Right atrium auricular region (tissue), 2 donors: ENCODE measurements at places on chromosomes 1 and 21. TPM values are rescaled to one million over a fixed set of nuclear protein-coding genes. Genes with fewer than 3 reads are reported as not detected.

PADI1 gene
- not detected for total RNA-seq

ANKRD34A gene
- total RNA-seq = 3.4 TPM

TAS1R3 gene
- total RNA-seq = 0.35 TPM

POU2F1 gene
- total RNA-seq = 10.9 TPM

DISC1 gene
- 1.8 TPM for total RNA-seq

EXTL1 gene
- 1.4 TPM for total RNA-seq

BRINP3 gene
- total RNA-seq = 8.0 TPM

NASP gene
- 30.6 TPM for total RNA-seq

VAV3 gene
- total RNA-seq = 2.0 TPM

DCST2 gene
- total RNA-seq = not detected

SHISA4 gene
- 74.2 TPM for total RNA-seq

CFHR3 gene
- 0.20 TPM for total RNA-seq

AMY1C gene
- total RNA-seq = not detected

- no peak for DNase-seq
These were observed 329.4 kb upstream of the CHRM3 start for GRCh38 chr1:239056940-239057339.

GRCh38 chr1:99004254-99004860, 304 bp downstream of the PLPPR5 start:
- DNase-seq = no peak

- DNase-seq = no peak
These were observed 290.3 kb upstream of the SGIP1 start for GRCh38 chr1:66243548-66244130.

GRCh38 chr1:165116171-165116570, 240.3 kb downstream of the LMX1A start:
- DNase-seq = no peak

GRCh38 chr1:230753191-230753585, 6.0 kb downstream of the CAPN9 start:
- no peak for DNase-seq

GRCh38 chr1:228016181-228016510, 9.3 kb downstream of the WNT3A start:
- no peak for DNase-seq

- DNase-seq = no peak
These were observed 206.2 kb upstream of the C8B start for GRCh38 chr1:57172040-57172439.

DNA sequence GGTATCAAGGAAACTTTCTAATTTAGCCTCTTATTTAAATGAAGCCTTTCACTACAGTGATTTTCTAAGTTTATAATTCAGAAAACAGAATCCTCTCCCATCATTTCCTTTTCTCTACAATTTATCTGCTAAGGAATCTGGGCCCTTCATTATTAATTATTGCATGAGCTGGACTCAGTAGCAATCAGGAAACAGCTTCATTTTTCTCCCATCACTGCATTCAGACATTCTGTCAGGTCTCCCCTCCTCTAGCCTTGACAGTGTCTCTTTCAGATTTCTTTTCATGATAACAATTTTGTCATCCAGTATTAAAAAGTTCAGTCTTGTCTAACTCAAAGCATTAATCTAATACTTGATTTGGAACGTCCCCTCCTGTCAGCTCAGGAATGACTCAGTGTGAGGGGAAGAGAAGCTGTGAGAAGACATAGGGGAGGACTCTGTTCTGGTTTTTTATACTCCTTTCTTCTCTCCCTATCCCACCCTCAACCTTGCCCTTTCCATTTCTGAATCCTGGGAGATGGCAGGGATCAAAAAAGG, 28.1 kb downstream of the SLC44A5 start:
- no peak for DNase-seq

DNA sequence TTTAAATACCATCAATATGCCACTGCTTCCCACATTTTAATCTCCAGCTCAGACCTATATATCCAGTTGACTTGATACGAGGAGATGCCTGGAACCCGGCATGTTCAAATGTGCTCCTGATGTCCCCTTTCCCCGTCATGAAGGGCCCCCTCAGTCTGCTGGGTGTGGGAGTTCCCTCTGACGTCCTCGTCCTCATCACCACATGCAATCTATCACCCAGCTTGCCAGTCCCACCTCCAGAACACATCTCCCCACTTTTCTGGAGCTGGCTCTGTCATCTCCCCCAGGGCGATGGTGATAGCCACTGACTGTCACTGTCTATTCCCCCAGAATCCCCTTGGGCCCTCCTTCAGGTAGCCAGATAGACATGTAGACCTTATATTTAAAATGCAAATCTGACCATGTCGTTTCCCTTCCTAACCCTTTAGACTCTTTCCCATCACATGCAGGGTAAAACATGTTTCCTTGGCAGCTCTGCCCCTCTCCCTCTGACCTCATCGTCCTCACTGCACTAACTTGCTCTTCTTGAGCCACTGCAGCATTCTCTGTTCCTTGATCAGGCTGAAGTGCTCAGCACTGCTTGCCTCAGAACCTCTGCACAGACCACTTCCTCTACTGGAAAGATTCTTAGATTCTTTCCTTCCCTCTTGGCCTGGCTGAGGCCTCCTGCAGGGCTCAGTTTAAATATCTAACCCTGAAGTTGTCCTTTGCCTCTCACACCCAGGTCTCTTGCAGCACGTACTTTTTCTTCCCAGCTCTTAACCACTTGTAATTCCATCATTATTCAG, 7.4 kb downstream of the AZIN2 start:
- no peak for DNase-seq

GRCh38 chr1:41868241-41868998, 50.3 kb downstream of the HIVEP3 start:
- DNase-seq = no peak

GRCh38 chr1:189874715-189875435, 602.8 kb downstream of the BRINP3 start:
- no peak for DNase-seq

- DNase-seq = no peak
These were observed 211.3 kb downstream of the KCNH1 start for GRCh38 chr1:210922666-210923065.

DNA sequence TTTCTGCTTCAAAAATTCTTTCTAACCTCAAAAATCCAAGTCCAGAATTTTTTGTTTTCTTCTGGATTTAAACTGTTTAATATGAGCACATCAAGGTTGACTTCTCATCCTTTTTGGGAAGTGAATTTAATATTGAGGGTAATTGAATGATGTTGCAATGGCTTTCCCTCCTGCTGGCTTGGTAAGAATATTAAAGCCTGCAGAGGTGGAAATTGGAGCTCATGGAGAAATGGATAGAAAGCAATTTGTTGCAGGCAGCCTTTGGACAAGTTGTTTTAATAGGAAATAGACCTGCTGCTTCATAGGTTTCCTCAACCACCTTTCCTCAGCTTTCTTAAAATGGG, 124.7 kb downstream of the SYT2 start:
- no peak for DNase-seq

GRCh38 chr1:42962641-42963377, 4.1 kb upstream of the SLC2A1 start:
- DNase-seq = no peak

- DNase-seq = no peak
These were observed 51.7 kb downstream of the SNRPE start for GRCh38 chr1:203913073-203913521.

DNA sequence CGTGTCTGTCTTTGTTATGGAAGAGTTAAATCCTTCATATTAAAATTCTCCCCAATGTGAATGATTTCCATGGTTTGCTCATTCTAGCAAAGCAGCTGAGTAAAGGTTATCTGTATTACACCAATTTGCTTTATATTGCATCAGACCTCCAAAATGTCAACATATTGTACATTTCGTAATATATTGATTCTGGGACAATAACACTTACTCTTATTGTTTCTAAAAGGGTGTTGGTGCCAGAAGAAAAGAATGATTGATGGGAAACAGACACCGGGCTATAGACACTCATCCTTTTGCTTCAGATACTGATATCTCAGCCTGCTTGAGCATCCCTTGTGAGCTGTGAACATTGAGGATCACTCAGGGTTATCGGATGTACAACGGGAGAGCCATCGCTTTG, 7.0 kb downstream of the NTNG1 start:
- no peak for DNase-seq

GRCh38 chr1:56137521-56138505, 441.6 kb downstream of the PLPP3 start:
- DNase-seq = no peak

- no peak for DNase-seq
These were observed 11.7 kb upstream of the TDRD10 start for GRCh38 chr1:154490317-154490716.

DNA sequence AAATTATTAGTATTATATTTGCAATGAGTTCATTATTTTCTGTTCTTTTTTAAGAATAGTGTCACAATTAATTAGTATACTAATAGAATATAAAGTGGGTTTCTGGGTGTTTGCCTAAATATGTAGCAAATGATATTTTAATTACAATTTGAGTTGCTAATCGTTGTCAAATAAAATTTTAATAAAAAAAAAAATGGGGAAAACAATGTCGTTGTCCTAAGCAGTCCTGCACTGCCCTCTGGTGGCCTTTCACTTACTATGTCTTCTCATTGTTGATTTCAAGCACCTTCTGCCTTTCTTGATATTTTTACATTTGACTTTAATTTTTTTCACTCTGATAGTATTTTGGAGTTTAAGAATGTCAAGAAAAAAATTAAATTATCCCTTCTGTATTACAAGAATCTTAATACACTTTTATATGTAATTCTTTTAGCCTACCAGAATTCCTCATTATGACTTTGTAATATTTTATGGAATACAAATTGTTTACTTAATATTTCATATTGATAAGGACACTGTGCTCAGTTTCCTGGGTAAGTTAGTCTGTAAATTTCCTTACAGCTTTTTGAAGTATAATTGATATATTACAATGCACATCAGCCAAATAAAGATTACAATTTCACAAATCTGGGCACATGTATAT, 104.5 kb upstream of the FMN2 start:
- no peak for DNase-seq

DNA sequence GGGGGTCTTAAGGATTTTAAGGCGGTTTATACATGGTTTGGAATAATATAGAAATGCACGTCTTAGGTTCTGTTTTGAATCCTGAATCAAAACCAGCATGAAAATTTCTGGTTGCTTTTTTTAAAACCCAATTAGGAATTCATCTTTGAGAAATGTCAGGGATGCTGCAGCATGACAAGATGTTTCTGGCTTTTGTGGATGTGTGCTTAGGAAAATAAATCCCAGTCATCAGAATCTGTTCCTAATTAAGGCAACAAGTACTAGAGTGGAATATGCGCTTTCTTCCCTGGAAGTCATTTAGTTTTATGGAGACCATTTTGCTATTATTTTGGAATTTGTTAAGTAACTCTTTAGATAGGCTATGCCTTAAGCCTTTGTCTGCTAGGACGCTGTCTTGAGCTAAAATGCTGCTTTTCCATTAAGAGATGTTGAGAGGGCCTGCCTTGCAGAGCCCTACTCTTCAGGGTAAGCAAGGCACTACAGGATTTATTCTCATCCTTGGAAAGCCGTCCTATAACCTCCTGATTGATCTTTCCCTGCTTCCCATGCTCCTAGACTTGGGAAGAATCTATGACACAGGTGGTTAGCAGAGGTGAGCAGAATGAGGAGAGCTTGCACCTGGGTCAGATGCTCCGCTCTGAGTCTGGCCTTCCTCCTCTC, 332.8 kb downstream of the DISC1 start:
- DNase-seq = no peak

DNA sequence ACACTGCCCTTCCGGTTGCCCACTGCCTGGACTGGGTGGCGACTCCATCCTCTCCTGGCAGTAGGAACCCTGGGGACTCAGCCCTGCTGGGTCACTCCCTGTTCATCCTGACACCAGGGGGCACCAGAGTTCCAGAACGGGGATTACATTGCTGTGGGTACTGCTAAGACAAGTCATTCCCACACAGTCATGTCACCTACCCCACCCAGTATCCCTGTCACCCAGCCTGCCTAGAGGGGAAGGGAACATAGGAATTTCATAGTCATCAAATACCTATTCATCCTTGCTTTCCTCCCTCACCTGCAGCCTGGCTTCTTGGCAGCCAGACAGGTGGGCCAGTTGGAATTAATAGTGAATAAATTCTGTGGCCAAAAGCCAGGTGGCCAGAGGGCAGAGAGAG, 9.8 kb upstream of the SFN start:
- peak; percentile 89 for DNase-seq

DNA sequence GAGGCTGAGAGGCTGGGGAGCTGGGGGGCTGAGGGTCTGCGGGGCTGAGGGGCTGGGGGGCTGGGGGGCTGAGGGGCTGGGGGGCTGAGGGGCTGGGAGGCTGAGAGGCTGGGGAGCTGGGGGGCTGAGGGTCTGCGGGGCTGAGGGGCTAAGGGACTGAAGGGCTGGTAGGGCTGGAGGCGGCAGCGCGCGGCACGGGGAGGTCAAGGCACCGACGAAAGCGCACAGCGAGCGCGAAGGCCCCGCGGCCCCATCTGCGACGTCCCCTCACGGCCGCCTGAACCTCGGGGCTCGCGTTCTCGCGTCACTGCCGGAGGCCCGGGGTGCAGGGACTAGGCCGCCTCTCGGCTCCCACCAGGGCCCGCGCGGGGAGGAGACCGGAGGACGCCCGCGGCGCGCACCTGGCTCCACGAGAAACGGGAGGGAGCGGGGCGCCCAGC, 356 bp downstream of the INTS11 start:
- DNase-seq = no peak

- no peak for DNase-seq
These were observed 1.1 kb upstream of the KCNAB2 start for GRCh38 chr1:6044481-6045109.

DNA sequence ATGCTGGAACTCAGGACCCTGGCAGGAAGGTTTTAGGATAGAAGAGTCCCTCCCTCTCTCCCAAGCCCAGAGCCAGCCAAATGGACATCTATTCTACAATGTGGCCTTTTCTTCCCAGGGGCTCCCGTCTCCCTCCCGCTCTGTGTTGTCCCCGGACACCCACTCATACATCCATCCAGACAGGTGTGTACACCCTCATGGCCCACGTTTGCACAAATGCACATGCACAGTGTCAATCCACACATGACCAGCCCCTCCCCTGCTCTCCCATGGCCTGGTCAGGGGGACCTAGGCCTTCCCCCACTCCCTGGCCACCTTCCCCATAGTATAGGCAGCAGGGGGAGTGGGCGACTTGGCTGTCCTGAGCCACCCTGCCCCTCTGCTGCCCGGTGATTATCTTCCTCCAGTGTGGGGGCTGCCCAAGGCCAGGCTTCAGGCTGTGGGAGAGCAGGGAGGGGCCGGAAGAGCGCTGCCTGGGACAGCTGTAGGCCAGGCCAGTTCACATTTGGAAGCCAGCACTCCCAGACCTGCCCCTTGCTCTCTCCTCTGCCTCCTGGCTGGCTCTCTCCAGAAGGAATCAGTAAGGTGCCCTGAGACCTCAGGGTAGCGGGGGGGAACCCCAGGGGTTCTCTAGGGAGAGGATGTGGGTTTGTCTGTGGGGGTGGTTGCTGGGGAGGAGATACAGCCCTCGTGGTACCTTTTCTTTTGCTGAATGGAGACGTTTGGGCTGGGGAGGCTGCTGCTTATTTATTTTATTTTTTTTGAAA, 4.1 kb upstream of the PTPN7 start:
- DNase-seq = no peak

- DNase-seq = no peak
These were observed 108.9 kb downstream of the LBR start for GRCh38 chr1:225318706-225319575.

GRCh38 chr1:182953826-182954225, 860 bp upstream of the SHCBP1L start:
- no peak for DNase-seq
